ENCODE measurements at places on chromosomes 2 and 18. TPM values are rescaled to one million over a fixed set of nuclear protein-coding genes. Genes with fewer than 3 reads are reported as not detected.

FBXO41 gene
- 40.1 TPM for total RNA-seq

C2orf15 gene
- not detected for total RNA-seq

NEU2 gene
- total RNA-seq, result not detected

ELOA2 gene
- total RNA-seq, result not detected

GRHL1 gene
- 1.1 TPM for total RNA-seq

ALPP gene
- total RNA-seq, result not detected

RAD51AP2 gene
- total RNA-seq, result not detected

UGT1A6 gene
- not detected for total RNA-seq

Measured in natural killer cell treated with Interleukin-12 subunit alpha and Interleukin-12 subunit beta and Interleukin-15 and Interleukin-18, amount 100 ng/mL, for 72 hours (primary cell).